Omental fat pad (tissue), 4 donors: ENCODE measurements at places on chromosomes 3 and 15.

- no peak for DNase-seq
Observed at GRCh38 chr3:77309460-77309859, 269.6 kb downstream of the ROBO2 start.

- DNase-seq = no peak
Observed at GRCh38 chr3:66483409-66483906, 17.4 kb downstream of the LRIG1 start.

DNA sequence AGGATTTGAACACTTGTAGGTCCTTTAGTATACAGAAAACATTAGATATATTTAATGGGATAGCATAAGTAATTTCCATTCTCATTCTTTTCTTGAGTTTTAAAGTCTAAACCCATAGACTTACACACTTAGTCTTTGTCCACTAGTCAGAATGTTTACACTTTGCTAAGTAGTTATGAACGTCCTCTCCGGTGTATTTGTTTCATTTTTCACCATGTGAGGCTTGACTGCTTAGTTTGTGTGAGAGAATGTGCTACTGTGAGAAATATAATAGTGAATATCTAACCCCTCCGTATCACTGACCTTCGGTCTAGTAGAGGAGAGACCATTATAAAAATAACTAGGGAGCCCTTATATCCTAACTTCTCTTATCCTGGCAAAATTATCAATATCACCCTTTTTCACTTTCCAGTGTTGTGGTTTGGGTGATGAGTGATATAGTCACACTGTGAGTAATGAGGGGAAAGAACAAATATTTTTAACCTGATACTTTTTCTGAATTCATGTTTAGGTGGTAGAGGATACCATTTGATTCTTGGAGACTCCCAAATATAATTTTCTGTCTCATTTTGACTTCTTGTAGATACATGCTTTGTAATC lies 122.4 kb downstream of the UBE2E2 start:
- no peak for DNase-seq

- DNase-seq = no peak
Observed at GRCh38 chr3:99434190-99434589, 204.2 kb upstream of the COL8A1 start.

GRCh38 chr15:90114451-90114901 lies 12.2 kb upstream of the IDH2 start:
- no peak for DNase-seq

DNA sequence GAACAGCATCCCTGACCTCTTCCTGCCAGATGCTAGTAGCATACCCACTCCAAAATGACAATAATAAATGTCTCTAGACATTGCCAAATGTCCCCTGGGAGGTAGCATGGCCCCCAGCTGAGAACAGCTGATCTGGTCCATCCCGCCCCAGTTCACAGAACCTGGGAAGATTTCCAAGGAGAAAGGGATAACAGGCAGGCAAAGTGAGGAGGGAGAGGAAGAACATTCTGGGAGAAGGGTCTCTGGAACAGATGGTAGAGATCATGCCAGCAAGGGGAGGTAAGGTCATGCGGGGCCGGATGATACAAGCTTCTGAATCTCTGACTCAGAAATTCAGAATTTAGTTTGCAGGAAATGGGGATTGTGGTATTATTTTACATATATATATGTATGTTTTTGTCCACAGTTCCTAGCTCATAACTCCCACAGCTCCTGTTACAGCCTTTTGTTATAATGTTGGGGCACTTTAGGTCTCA lies 192.7 kb downstream of the SUCLG2 start:
- no peak for DNase-seq

- DNase-seq = no peak
Observed at GRCh38 chr15:57947781-57948180, 117.7 kb downstream of the ALDH1A2 start.
